CD4-positive, alpha-beta T cell treated with Interleukin-12 subunit alpha and Interleukin-12 subunit beta, for 1 hour (primary cell): ENCODE measurements at places on chromosomes 6 and 20.

DNA sequence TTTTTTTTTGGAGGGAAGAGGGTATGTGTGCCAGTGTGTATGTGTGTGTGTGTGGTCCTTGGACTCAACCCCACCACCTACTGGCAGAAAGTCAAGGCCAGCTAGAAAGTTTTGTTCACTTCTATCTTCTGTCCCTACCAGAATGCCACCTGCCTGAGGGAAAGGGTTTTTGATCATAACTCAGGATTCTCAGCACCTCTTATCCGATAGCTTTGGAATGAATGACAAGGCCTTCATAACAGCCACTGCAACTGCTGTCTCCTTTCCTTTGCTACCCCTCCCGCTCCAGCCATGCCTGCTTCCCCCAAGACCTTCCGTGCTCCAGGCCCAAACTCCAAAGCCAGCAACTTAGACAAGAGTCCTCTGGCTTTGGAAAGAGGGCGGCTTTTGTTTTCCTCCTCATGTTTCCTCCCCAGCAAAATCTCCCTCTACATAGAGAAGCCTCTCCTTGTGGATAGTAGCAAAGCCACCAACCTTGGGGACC is 18.7 kb downstream of the BTN3A1 start:
- DNase-seq: peak; percentile 52

GRCh38 chr6:159151266-159151855 is 17.8 kb upstream of the FNDC1 start:
- DNase-seq: peak; percentile 60

- no peak for DNase-seq
Observed at GRCh38 chr6:25542984-25543910, 108.8 kb upstream of the SCGN start.

- DNase-seq: no peak
Observed at GRCh38 chr6:139612135-139612465, 237.7 kb upstream of the CITED2 start.
